NCI-H187 treated with DMSO at 0.1 percent for 48 hours (cell line): ENCODE measurements at places on chromosomes 2 and 18.

DNA sequence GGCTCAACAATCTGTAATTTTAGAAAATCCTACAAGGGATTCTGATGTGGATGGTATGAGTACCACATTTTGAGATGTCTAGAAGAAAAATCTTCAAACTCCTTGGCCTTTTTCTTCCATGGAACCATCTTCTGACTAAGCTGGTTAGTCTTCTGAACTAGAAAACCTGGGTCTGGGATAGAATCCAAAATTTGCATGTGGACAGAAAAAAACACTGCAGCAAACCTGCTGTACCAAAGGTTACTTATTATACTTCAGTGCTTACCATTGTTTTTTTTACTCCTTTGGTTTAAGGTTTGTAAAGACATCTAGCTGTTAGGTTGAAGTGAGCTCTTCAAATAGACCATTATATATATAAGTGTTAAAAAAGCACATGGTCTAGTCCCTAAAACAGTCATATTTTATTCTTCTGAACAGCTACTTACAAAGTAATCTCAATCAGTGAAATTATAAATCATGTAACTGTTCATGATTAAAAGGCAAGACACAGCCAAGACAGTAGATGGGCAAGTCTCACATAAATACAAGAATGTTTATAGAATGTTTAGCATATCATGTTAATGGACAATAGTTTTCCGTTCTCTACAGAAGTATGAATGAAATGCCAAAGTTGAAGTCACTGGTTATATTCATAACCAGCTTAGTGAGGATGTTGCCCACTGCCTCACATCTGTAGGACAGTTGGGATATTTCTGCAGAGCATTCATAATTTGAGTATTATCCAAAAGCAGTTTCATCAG lies 85.5 kb downstream of the ORC4 start:
- DNase-seq = no peak

- no peak for DNase-seq
Measured at GRCh38 chr18:49243391-49243790, 217.1 kb downstream of the DYM start.

DNA sequence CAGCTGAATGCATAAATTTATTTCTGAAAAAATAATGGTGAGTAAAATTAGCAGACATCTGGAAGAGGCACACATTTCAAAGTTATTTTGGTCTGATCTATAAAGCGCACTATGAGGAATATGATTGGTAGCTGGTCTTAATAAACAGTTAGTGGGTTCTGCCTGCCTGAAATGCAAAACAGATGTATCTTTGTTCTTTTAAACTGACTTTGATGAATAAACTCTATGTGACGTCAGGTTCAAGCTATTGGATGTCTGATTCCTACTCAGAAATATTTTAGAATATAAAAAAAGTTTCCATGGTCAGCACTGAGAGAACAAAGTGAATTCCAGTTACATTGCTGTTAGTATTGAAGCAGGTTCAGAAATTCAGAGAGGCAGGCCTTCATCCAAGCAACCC lies 136.4 kb downstream of the TPGS2 start:
- no peak for DNase-seq

GRCh38 chr2:207630491-207630890 lies 5.3 kb upstream of the METTL21A start:
- no peak for DNase-seq

DNA sequence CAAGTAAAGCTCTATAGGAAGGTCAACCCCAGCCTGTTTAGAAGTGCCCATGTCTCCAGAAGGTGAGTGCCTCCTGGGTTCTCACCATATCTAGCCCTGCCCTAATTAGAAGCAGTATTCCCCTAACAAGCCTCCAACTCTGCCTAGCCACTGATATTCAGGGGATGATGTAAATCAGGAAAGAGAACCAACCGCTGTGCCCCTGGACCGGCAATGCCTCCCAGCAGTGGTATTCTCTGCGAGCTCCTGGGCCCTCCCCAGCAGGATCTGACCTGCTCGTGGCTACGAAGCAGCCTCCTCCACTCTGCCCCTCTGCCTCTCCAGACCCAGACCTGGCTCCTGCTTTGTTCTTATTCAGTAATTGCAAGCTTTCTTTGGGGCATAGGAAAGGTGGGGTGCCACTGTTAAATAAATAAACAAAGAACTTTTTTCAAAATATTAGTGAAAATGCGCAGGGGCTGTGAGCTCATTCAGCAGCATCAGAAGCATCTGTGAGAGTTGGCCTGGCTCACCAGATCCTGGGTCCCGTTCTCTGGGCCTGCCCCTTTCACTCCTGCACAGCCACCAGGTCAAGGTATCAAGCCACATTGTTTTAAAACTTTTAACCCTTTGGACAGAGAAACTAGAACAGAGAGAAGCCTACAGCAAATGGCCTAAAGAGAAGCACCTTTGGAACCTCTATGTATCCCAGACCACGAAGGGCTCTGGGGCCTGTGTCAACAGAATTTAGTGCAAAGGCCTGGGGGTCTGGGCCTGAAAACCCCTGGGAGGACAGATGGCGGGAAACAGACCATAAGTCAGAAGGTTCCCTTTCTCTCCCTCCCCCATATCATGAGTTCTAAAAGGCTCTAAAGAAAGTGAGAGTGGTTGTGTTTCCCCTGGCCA lies 11.9 kb downstream of the MREG start:
- DNase-seq = no peak

GRCh38 chr2:9422321-9423099 lies 818 bp downstream of the ITGB1BP1 start:
- DNase-seq = no peak

GRCh38 chr2:191931329-191931728 lies 84.4 kb upstream of the CAVIN2 start:
- no peak for DNase-seq

DNA sequence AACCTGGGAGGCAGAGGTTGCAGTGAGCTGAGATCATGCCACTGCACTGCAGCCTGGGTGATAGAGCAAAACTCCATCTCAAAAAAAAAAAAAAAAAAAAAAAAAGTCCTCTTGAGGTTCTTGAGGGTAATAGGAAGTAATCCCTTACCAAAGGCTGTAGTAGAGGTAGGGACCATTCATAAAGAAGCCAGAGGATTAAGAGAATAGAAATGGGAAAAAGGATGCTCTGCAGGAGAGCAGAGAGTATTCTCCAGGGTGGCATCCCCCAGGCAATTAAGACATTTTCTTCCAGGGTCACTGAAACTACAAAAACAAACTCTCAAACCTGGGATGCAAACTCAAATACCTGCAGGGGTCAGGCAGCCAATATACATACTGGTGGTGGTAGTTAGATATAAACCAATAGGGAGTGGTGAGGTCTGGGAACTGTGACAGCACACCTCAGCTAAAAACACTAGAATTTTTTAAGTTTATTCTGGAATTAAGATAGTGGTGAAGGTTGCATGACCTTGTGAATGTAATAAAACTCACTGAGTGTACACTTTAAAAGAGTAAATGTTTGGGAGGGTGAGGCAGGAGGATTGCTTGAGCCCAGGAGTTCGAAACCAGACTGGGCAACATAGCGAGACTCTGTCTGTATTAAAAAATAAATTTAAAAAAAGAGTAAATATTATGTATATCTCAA lies 24.7 kb downstream of the RAPH1 start:
- no peak for DNase-seq

- DNase-seq = no peak
Measured at GRCh38 chr2:237556773-237557632, 9.4 kb upstream of the PRLH start.

DNA sequence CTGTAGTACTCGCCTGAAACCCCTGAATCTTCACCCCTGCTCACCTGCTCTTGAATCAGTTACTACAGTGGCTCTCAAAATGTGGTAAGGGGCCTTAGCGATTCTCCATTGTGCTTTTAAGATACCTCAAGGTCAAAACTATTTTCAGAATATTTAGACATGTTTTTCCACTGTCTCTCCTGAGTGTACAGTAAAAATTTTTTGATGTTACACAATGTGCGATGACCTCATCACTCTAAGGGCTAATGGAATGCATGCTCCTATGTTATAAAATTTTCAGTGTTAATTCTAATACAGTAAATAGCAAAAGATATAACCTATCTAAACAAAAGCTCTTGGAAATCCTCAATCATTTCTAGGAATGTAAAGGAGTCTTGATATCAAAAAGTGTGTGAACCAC lies 336.9 kb upstream of the PKDCC start:
- DNase-seq = no peak

GRCh38 chr2:24456599-24457556 lies 34.2 kb upstream of the NCOA1 start:
- DNase-seq = no peak

- DNase-seq = no peak
Measured at GRCh38 chr2:130390460-130391057, 34.7 kb downstream of the PTPN18 start.

DNA sequence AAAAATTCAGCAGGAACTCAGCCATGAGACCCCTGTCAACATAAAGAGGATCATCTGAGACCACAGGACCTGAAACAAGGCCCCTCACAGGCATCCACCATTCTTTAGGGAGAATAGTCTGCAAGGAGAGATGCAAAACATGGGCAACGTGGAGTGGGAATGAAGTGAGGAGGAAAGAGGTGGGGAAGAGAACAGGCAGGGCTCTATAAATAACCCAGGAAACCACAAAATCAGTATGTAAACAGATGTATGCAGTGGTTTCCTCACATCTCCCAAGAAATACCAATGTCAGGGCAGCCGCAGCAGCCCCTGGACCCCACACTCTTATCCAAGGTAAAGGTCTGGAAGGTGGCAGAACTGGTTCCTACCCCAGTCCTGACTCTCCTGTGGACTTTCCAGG lies 168.5 kb downstream of the EN1 start:
- no peak for DNase-seq

GRCh38 chr2:136384531-136385303 lies 266.8 kb upstream of the CXCR4 start:
- DNase-seq = no peak

DNA sequence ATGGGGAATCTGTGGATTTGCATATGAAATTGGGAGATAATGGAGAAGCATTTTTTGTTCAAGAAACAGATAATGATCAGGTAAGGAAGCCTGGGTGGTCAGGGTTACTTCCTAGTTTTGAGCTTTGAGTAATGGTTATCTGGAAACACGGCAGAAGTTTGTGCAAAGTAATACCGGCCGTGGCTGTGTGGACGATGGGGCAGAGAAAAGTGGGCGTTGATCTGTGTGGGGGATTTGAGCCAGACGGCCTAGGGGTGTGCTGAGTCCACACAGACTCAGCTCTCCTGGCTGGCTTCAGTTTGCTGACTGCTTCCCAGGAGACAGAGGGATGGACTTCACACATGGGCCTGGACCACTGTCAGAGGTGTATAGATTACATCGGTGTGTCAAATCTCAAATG lies 21.3 kb downstream of the LPIN1 start:
- no peak for DNase-seq

DNA sequence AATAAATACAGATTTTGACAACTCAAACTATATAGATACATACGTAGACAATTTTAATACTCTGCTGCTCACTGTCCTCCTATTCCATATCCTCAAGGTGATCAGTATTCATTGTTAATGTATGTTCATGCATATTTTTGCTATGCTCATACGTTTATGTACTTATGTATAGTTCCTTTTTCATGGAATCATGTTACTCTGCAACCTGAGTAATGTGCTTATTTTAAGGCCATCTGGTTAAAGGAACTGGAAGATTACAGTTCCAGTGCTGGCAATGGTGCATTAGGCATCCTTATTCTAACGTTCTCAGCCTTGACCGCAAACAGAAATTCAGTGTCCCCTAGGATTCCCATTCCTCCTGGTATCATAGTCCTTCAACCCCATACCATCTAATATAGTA lies 385.0 kb upstream of the TNP1 start:
- DNase-seq = no peak

DNA sequence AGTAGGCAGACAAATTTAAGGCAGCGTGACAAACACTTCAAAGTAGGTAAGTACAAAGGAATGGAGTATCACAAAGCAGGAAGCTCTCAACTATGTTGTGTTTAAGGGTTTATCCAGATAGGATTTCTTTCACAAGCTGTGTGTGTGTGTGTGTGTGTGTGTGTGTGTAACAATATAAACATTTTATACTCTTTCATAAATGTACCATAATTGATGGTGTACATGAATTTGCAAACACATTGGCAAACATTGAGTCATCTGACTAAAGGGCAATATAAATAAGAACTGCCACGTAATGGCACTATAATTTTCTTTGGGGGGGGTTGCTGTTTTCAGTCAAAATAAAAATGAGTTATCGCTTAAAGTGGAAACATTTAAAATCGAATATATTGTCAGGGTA lies 1004.4 kb upstream of the DDX18 start:
- DNase-seq = no peak

GRCh38 chr18:23314672-23315071 lies 138.4 kb upstream of the RIOK3 start:
- DNase-seq = no peak

GRCh38 chr2:180873219-180873618 lies 107.2 kb upstream of the UBE2E3 start:
- DNase-seq = no peak

DNA sequence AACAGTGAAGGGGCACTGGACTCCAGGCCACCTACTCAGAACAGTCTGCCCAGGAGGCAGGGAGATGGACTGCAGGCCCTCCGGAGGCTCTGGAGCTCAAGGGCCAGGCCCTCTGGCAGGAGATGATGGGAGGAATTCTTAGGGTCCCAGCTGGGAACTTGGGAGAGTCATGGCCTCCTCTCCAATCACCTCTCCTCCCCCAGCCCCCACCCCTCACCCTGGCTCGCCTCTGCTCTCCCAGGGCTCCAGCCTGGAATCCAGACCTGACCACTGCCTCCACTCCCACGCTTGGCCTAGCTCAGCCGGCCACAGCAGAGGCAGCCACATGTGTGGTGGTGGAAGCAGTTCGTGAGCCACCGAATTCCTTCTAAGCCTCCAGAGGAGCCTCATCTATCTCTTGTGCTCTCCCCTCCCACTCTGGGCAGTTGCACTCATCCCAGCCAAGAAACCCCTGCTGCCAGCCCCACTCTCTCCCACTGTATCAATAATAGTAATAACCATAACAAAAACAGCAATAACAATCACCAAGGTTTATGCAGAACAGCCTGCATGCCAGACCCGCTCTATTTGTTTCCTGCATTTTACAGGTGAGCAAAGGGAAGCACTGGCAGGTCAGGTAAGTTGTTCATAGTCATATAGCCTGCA lies 67.4 kb downstream of the TNS1 start:
- DNase-seq = no peak

GRCh38 chr2:121136323-121136722 lies 148.7 kb downstream of the TFCP2L1 start:
- no peak for DNase-seq

DNA sequence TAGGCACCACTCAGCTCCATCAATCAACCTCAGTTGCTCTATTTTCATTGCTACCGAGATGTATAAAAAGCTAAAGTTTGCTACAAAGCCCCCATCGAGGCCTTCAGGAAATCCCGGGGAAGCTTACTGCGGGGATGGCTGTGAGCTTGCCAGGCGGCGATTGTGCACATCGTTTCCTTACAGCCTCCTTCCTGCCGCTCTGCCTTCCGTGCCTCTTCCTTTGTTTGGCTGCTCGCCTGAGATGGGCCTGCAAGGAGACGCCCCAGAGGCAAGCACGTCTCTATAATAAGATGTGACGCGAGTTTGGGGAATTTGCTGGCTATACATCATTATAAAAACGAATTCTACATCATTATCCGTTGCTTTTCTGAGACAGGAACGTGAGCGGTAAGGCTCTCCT lies 41.6 kb downstream of the DHRS9 start:
- DNase-seq = no peak

GRCh38 chr2:70979626-70980025 lies 1.2 kb downstream of the ANKRD53 start:
- DNase-seq = no peak
